Activated CD4-positive, CD25-positive, alpha-beta regulatory T cell (primary cell): ENCODE measurements at places on chromosomes 13 and 19.

- DNase-seq, result no peak
Measured at GRCh38 chr19:3167533-3168272, 10.9 kb upstream of the S1PR4 start.

- DNase-seq, result no peak
Measured at GRCh38 chr13:94120878-94121277, 358.6 kb downstream of the DCT start.

GRCh38 chr13:46171217-46171616 is 10.8 kb downstream of the LCP1 start:
- DNase-seq, result no peak

- no peak for DNase-seq
Measured at GRCh38 chr13:39417131-39417530, 185.9 kb downstream of the LHFPL6 start.

DNA sequence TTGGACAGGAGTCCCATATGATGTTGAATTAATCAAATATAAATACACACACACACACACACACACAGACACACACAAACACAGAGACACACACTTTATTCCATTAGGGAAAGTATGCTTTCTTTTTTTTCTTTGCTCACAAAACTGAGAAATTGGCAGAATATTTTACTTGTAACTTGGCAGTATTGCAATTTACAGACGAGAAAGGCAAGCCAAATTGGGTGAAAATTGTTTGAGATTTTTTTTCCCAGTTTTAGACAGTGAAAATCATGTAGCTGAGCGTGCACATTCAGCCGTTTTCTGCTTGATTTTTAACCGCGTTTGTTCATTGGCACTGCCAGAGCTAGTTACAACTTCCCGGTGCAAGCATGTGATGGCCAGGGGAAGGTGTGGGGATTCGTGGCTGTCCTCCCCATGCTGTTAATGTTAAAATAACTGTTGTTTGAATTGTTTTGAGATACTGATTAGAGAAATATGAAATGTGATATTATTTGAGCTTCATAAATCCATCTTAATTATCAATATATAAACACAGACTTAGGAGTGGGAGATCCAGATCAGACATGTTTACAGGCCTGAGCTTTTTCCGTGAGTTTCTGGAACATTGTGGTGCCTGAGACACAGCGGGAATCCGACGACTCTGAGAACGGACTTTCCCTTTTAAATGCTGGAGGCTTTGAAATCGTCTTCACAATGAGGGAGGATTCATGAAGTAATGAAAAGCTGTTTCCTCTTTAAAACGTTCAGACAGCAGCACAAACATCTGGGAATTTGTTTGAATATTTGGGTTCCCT is 125.5 kb downstream of the KCNRG start:
- no peak for DNase-seq

- DNase-seq, result no peak
Measured at GRCh38 chr13:96994017-96994857, at the start of gene OXGR1. Gene OXGR1, minus strand, starts transcription at chr13:96994476. Its CDS starts 6,717 bp downstream, at chr13:96987759.

- no peak for DNase-seq
Measured at GRCh38 chr19:49491804-49492572, 4.2 kb upstream of the RPS11 start.
